ENCODE measurements at places on chromosomes 1 and 21. TPM values are rescaled to one million over a fixed set of nuclear protein-coding genes. Genes with fewer than 3 reads are reported as not detected.

The RHD gene
- total RNA-seq, result not detected

The LEFTY2 gene
- total RNA-seq, result not detected

The UBL4B gene
- total RNA-seq, result not detected

The COL11A1 gene
- total RNA-seq, result 3.2 TPM

The CD2 gene
- total RNA-seq, result not detected

The TCHH gene
- not detected for total RNA-seq

The ZSCAN20 gene
- 4.3 TPM for total RNA-seq

The VAV3 gene
- total RNA-seq, result not detected

The CDA gene
- total RNA-seq, result 31.5 TPM

The SPRR5 gene
- not detected for total RNA-seq

The DNAJC16 gene
- total RNA-seq, result 20.5 TPM

The DHRS3 gene
- total RNA-seq, result 86.8 TPM

The GJA9 gene
- total RNA-seq, result not detected

The OR6N1 gene
- not detected for total RNA-seq

The CD1B gene
- total RNA-seq, result not detected

The SLC35F3 gene
- total RNA-seq, result 0.71 TPM

The OR2T35 gene
- not detected for total RNA-seq

The CERS2 gene
- total RNA-seq, result 140 TPM

The HPCA gene
- 0.29 TPM for total RNA-seq

The CLCA2 gene
- not detected for total RNA-seq

The PTCH2 gene
- under 0.01 TPM for total RNA-seq

The SPRR2G gene
- not detected for total RNA-seq

The FCRL1 gene
- total RNA-seq, result not detected

The DYRK1A gene
- total RNA-seq, result 40.2 TPM

The ATF3 gene
- 3.2 TPM for total RNA-seq

The ICOSLG gene
- not detected for total RNA-seq

The OSCP1 gene
- 19.6 TPM for total RNA-seq

The RIPK4 gene
- not detected for total RNA-seq

The TTLL10 gene
- not detected for total RNA-seq

The RAB29 gene
- 5.1 TPM for total RNA-seq

The APCS gene
- not detected for total RNA-seq

The TFF3 gene
- total RNA-seq, result not detected

The ARTN gene
- total RNA-seq, result not detected

The VSIG8 gene
- not detected for total RNA-seq

The ZMYM1 gene
- 16.5 TPM for total RNA-seq

The C1QB gene
- total RNA-seq, result not detected

The NECTIN4 gene
- under 0.01 TPM for total RNA-seq

Measured in myometrial cell (primary cell).